ENCODE measurements at places on chromosomes 3 and 15.

DNA sequence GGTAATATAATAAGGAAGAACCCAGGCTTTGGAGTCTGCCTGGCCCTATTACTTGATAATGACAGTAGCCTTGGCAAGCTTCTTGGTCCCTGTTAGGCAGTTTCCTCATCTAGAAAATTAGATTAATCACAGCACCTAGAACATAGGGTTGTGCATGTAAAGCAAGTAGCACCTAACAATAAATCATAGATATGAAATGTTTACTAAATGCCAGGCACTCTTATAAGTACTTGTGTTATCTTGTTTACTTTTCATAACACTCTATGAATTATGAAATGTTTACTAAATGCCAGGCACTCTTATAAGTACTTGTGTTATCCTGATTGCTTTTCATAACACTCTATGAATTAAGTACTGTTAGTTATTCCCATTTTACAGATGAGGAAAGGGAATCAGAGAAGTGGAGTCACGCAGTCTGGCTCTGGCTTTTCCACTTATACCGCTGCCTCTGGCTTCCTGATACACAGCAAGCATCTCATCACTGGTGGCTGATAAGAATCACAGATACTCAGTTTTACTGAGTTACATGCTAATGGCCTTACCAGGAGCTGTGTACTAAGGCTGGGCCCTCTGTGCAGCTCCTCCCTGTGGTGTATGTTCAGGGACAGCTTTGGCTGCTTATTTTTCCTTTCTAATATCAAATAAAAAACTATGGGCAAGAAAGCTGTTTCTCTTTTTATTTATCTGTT is 123.4 kb downstream of the FEZF2 start:
- DNase-seq, result no peak

GRCh38 chr3:56999547-56999946 is 60.9 kb upstream of the SPATA12 start:
- no peak for DNase-seq

DNA sequence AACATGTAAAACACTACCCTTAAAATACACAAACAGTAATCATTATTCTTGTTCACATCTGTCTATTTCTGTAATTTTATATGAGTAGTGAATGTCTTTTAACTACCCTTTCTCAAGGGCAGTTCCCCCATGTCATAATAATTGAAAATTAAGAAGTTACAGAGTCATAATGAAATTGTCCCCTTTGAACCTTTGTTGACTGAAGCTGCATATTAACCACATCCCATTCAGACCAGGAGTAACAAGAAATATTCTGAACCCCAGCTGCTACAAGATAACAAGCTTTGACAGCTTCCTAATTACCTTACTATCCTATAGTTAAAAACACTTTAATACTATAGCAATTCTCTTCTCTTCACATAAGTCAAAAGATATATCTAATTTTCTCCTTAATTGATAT is 635.9 kb upstream of the SUCLG2 start:
- DNase-seq, result no peak

DNA sequence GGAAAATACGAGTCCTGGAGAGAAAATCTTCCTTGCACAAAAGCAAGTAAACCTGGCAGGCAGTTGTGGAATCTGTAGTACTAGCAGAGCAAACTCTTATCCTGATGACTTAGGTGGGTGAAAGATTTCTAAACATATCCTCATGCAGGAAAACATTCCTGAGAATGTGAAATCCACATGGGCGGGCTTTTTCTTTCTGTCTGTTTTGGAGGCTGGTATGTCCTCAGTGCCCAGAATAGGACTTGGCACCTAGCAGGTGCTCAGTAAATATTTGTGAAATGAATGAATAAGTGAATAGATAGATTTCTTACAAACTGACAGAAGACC is 53.3 kb downstream of the FAM174B start:
- no peak for DNase-seq

- no peak for DNase-seq
These were observed 174.9 kb upstream of the TOPAZ1 start for GRCh38 chr3:44066806-44067205.

- no peak for DNase-seq
These were observed 22.4 kb downstream of the PLEKHO2 start for GRCh38 chr15:64864068-64864467.

- DNase-seq, result no peak
These were observed 45.0 kb downstream of the MYO5A start for GRCh38 chr15:52483707-52484106.

DNA sequence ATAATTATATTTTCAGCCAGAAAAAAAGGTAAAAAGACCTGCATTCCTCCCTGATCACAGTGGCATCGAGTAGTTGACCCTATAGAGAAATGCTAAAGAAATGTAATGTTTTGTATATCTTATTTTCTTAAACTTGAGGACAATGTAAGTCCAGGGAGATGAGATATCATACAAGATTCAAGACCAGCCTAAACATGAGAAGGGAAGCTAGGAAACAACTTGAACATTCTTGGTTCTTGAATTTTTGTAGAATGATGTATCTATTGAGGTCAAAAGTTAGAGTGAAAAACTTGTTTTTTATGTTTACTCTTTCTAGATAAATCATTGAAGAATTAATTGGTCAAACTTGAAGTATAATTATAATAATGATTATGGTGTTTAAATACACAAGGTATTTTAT is 497.7 kb upstream of the TBL1XR1 start:
- no peak for DNase-seq

DNA sequence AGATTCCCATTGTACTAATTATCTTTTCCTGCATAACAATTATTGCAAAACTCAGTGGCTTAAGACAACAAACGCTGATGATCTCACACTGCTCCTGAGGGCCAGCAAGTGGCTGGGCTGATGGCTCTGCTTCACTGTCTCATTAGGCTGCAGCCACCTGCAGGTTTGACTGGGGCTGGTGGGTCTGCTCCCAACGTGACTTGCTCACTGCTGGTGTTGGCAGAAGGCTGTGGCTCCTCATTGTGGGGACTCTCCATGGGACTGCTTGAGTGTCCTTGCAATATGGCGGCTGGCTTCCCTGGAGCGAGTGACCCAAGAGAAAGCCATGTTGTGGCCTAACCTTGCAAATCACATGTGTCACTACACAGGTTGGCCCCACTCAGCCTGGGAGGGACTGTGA is 71.1 kb downstream of the PLXNA1 start:
- DNase-seq, result no peak

DNA sequence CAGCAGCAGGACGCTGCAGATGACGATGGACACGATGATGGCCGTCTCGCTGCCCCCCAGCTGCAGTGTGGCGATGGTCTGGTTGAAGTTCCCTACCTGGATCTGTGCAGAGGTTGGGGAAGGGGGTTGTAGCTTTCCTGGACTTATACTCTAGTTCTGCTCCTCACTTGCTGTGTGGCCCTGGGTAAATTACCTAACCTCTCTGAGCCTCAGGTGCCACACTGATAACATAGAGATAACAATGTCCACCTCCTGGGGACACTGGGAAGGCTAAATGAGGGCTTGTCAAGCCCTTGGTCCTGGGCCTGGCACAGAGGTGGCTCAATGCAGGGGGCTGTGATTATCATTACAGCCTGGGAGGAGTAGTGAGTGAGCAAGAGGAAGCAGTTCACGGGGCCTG is 26.9 kb downstream of the H1-8 start:
- DNase-seq, result no peak

GRCh38 chr15:35107122-35107521 is 22.0 kb upstream of the NANOGP8 start:
- no peak for DNase-seq

DNA sequence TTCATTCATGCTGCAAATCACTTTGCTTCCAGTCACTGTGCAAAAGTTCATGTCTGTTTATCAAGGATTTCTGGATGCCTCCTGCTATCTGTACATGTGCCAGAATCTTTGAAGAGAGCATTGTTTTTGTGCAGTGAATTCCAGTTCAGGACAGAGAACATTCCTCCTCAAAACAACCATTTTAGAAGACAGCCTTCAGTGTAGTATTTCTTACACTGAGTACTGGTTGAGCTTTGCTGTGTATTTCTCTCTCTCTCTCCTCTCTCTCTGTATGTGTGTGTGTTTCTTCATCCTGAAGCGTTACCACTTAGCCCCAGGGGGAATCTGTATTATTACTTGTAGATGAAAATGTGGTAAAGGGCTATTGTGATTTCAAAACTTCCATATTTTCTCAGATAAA is 123.8 kb upstream of the CHL1 start:
- DNase-seq, result no peak

- no peak for DNase-seq
These were observed 74.5 kb downstream of the RAB7A start for GRCh38 chr3:128800241-128801187.

DNA sequence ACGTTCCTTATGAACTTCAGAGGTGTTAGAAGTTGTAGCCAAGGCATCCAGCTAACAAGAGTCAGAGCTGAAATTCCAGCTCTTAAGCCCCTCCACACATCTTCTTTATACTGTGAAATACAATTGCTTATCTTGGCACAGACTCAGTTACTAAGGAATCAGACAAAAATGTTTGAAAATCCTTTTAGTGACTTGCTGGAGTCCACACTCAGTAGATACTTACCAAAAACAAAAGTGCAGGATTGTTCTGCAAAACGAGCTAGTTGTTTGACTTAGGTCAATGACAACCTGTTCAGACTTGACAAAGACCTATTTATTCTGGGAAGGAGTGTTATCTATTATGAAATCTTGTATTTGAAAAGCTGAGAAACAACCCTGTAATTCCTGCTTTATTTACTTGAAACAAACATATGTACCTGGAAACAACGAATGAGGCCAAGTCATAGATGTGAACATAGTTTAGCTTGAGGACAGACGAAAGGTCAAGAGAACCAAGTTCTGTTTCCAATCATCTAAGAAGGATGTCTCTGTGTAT is 38.5 kb downstream of the B3GNT5 start:
- DNase-seq, result no peak

GRCh38 chr15:101496198-101496986 is 6.9 kb upstream of the PCSK6 start:
- no peak for DNase-seq

DNA sequence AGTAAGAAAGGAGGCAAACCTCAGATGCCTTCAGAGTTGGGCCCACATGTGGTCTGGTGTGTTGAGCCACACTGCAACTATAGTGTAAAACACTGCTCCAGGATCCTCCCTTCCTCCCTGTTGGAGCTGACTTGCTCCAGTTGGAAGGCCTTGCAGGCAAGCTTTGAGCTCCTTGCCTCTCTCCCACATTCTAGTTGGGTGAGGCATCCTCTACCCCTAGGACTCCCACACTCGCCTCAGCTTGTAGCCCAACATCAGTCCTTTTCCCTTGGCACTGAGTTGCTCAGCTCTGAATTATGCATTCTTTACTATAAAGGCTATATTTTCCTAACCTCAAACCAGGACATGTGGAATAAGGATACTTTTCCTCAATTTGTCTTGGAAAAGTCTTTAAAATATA is 143.9 kb downstream of the NECTIN3 start:
- no peak for DNase-seq

DNA sequence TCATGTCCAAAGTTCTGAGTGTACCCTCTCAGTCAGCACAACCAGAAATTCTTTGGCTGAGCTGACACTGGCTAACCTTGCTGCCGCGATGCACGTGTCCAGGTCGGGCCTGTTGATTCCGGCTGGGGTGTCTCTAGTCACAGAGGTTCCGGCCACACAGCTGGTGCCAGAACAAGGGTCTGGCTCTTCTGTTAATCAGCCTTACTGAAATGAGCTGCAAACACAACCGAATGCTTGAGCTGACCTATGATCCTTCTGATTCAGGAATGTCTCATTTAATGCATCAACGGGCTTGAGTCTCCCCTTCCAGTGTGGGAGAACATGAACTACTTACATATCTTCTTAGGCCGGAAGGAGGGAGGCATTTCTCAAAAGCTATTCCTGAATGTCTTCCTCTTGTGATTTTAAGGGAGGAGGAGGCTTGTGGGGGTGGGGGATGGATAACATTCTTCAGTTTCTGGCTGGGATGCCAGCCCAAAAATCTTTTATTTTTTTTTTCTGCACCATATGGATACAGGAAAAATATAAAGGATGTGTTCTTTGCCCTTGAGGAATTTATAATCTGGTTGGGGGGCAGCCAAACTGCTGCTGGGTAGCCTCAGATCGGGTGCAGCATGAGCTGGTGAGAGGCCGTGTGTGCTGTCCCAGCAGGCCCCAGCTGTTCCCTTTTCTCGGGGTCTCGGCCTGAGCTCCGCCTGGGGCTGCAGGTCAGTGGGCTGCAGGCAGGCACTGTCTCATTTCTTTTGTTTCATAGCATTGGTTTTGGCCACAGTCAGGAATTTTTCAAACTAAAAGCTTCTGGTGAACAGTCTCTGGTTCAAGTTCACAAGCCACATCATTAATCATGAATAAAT is 319.1 kb upstream of the TBL1XR1 start:
- no peak for DNase-seq

- no peak for DNase-seq
These were observed 492.9 kb downstream of the GBE1 start for GRCh38 chr3:81268526-81268925.

- DNase-seq, result no peak
These were observed 226.6 kb upstream of the TLE3 start for GRCh38 chr15:70324001-70324974.

GRCh38 chr15:69593488-69593887 is 140.9 kb downstream of the RPLP1 start:
- no peak for DNase-seq

DNA sequence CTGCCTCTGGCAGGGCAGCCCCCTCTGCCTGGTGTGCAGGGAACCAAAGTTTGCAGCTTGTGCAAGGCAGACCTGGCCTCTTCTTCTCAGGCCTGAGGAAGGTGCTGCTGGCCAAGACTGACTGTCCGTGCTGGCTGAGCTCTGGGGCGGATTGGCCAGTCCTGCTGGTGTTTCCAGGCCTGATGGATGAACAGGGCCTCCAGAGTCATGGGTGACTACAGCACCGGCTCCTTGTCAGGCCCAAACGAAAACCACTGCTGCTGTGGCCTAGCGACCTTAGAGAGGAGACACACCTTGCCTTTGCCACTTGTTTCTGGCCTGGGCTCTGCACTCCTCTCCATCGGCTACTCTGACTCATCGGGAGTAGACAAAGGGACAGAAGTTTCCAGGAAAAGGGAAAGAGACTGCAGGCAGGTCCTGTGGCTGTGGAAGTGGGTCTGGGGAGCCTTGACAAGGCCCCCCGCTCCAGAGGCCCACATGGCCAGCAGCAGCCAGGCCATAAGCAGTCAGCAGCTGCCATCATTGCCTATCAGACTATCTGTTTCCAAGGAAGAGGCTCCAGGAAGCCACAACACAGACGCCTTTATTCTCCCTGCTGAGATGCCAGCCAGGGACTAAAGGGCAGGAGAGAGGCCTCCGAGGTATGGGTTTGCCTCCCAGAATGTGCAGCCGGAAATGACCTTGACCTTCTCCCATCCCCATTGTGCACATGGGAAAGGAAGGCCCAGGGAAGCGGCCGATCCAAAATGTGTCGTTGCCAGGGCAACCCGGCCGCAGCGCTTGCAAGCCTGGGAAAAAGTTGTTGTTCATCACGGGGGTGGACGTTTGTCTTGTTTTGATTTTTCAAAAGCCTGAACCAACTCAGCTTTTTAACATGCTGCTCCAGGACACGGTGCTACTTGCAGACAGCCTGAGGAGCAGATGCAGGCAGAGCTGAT is 160.5 kb downstream of the CHSY1 start:
- no peak for DNase-seq

GRCh38 chr3:132555306-132556035 is 41.6 kb upstream of the ACKR4 start:
- no peak for DNase-seq

Measured in stimulated activated CD8-positive, alpha-beta memory T cell treated with anti-CD3 and anti-CD28 coated beads, Interleukin-4, amount 100 ng/mL, for 1 hour (primary cell).